Iris pigment epithelial cell (primary cell): ENCODE measurements at places on chromosomes 5 and 9.

GRCh38 chr5:94159144-94159543 is 417.7 kb upstream of the POU5F2 start:
- DNase-seq, result no peak

DNA sequence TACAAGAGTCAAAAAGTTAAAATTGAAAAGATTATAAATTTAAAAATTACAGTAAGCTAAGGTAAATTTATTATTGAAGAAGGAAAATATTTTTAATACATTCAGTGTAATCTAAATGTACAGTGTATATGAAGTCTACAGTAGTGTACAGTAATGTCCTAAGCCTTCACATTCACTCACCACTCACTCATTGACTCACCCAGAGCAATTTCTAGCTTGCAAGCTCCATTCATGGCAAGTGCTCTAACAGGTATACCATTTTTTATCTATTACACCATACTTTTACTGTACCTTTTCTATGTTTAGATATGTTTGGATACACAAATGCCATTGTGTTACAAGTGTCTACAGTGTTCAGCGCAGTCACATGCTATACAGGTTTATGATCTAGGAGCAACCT is 389.7 kb downstream of the RASEF start:
- no peak for DNase-seq

- no peak for DNase-seq
Observed at GRCh38 chr9:92402360-92402759, 2.0 kb downstream of the OGN start.

DNA sequence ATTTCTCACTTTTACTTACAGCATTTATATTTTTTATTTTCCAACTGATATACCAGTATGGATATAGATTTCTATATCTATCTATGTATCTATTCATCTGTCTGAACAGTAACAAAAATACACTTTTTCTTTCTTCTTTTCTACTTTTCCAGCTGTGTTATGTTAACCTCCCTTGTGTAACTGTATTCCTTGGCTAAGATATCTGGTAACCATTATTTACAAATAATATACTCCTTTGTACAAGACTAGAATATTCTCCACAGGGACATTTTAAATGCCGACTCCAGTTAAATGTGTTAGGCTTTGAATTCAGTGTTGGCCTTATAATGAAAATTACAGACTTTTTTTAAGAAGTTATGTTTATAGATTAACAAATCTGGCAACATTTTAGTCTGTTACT is 168.7 kb downstream of the XRCC4 start:
- DNase-seq, result no peak

DNA sequence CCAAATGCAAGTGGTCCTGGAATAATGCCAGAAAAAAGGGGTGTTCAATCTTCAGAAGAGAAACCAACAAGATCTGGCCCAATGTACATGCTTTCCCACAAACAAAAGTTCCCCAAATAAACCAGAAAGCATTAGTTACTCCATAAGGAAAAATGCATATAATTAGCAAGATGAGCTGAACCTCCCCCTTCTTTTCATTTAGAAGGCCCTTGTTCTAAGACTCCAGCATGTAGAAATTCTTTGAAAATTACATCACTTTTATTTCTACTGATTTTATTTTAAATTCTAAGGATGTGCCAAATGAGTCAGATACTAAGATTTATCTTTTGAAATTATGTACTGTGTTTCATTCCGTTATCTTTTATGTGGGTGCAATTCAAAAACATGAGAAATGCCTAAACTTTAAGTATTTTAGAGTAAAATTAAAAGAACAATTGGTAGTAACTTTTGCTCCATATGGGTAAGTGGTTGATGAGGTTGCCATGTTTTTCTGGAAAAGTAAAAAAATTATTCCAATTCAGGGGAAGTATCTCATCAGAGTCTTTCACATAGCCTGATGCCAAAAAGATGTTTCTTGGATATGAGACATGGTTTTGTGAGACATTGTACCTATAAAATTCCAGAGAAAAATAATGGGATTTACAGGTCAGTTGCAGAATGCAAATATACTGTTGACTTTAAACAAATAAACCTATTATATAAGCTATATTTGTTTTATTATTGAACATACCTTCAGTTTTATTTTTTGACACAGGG is 106.5 kb upstream of the CCDC112 start:
- DNase-seq, result peak; percentile 74

GRCh38 chr5:82150559-82150958 is 127.6 kb downstream of the RPS23 start:
- no peak for DNase-seq

DNA sequence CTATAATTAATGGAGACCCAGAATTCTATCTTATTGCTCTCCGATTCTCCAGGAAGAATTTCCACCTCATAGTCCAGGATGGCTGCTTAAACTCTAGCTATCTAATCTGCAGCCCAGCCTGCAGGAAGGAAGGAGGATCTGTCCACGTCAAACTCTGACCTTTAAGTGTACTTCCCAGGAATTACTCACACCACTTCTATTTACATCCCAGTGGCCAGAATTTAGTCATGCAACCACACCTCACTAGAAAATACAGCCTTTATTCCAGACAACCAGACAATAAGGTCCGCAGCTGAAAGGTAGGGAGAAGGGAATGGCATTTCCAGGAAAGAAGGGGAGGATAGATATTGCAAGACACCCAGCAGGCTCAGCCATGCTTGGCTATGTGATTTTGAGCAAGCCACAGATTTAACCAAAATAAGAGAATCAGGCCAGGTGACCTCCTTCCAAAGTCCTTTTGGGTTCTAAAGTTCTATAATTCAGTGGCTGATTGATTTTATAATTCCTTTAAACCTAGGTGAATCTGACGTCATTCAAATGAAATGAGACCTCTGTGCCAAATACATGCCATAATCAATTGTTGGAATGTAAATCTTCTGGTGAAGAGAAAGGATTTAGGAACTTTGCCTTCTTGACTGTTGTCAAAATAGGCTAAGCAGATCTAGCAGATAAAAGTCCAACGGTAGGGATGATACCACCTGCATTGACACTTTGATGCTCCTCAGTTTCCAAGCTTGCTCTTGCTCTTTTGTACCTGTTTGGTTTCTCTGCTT is 3.7 kb upstream of the DENND1A start:
- DNase-seq, result peak; percentile 63

DNA sequence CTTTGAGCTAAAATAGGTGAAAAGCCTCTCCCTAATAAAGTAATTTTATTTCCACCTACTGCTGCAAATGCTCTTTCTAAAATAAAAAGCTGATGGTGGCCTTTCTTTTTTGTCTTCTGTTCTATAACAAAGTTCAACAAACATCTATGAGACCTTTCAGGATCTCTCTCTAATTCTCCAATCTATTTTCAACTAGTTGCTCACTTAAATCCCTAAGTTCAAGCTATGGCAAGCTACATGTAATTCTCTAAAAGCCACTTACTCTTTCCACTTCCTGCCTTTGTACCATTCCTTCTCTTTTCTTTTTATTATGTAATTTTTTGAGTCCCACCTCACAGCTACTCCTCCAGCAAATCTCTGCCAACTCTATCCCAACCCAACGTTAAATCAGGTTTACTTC is 20.9 kb downstream of the CHD1 start:
- DNase-seq, result no peak

GRCh38 chr9:18544456-18544855 is 70.5 kb downstream of the ADAMTSL1 start:
- peak; percentile 43 for DNase-seq

DNA sequence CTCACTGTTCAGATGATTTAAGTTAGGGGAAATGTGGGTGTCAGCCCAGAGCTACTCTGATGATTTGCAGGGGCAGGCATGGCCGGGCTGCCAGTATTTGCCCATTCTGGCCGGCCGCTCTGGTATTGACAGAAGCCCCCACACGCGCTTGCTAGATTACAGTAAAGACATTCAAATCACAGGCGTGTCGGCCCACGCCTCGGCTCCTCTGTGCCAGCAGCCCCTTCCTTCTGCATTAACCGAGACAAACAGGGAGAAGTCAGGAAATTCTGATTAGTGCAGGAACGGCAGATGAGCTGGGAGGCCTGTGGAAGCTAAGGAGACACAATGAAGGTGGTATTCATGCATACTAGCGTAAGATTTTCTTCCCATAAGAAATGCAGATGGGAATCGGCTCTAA is 113.3 kb downstream of the CRB2 start:
- DNase-seq, result no peak

- DNase-seq, result no peak
Observed at GRCh38 chr9:129826344-129826743, 2.4 kb upstream of the TOR1A start.

GRCh38 chr5:87169300-87169991 is 98.2 kb upstream of the RASA1 start:
- DNase-seq, result peak; percentile 33

GRCh38 chr5:163498886-163499285 is 6.5 kb upstream of the MAT2B start:
- DNase-seq, result peak; percentile 87

GRCh38 chr9:14395317-14396082 is 81.6 kb upstream of the NFIB start:
- DNase-seq, result no peak

- no peak for DNase-seq
Observed at GRCh38 chr9:137149942-137150616, 11.1 kb downstream of the GRIN1 start.

GRCh38 chr9:107751567-107752210 is 262.1 kb upstream of the KLF4 start:
- DNase-seq, result peak; percentile 77

DNA sequence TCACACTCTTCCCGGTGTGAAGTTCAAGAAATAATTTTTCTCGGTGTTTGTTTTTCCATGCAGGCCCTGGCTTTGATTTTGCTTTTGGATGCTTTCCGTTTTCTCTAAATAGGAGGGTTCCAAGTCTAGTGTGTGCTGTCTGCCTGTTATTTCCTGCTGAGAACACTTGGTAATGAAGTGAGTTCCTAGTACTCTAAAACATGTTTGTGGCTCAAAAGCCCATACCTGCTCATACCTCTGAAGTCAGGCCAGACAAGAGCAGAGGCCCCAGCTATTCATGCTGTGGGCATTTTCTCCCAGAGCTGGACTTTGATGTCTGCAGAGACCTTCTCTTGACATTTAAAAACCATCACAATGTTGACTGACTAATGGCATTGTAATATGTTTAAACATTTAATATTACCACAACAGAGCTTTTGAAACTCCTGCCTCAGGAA is 211.2 kb downstream of the GOLPH3 start:
- DNase-seq, result peak; percentile 10

DNA sequence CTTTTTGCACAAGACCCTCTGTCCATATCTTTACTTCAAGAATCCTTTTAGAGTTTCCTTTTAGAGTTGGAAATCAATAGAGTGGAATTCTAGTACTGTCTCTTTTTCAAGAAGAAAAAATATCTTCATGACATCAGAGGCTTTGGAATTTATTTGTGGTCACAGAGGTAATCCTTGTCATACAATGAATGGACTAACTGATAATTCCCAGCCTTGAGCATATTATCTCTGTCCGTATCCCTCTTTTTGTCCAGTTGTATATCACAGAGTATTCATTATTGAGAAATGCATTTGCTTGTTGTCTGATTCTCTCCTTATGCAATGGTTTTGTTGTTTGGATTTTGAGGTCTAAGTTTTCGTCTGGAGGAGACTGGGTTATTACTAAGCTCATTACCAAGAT is 82.0 kb upstream of the HAPLN1 start:
- peak; percentile 65 for DNase-seq

- peak; percentile 43 for DNase-seq
Observed at GRCh38 chr5:131423056-131423455, 159.2 kb downstream of the CDC42SE2 start.

DNA sequence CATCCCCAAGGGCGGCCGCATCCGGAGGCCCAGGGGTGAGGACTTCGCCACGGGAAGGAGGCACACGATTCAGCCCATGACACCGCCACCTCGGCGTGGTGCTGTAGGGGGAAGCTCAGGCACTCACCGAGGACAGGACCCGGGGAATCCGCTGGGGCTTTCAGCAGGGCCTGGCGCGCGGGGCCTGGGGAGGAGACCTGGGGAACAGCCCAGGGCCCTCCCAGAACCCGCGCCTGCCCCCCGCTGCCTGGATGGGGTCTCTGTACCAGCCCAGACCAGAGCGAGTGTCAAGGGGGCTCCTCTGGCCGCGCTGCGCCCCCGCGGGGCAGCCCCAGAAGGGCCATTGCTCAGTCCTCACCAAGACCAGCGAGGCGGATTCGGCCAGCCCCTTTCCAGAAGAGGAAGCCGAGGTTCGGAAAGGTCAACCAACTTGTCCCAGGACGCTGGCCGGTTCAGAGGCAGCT is 12.8 kb downstream of the COL23A1 start:
- DNase-seq, result no peak

GRCh38 chr9:84937180-84937579 is 267.7 kb downstream of the NTRK2 start:
- DNase-seq, result no peak

DNA sequence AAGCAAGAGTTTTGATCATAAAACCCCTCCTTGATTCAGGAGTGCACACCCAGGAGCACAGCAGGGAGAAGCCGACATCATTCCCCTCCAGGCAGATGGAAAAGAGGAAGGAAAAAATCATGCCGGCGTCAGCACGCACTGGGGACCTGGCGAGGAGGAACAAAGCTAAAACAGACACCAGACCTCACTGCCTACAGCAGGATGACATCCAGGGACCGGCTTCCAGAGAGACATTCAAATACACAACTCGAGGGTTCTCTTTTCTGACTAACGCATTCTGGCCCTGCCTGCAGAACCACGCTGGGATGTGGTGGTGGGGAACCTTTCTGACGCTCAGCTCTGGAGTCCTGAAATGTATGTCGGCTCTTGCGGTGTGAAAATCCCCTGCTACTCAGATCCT is 2.7 kb downstream of the UBAC1 start:
- no peak for DNase-seq

- peak; percentile 86 for DNase-seq
Observed at GRCh38 chr9:15909297-15909696, 356.5 kb downstream of the CCDC171 start.

DNA sequence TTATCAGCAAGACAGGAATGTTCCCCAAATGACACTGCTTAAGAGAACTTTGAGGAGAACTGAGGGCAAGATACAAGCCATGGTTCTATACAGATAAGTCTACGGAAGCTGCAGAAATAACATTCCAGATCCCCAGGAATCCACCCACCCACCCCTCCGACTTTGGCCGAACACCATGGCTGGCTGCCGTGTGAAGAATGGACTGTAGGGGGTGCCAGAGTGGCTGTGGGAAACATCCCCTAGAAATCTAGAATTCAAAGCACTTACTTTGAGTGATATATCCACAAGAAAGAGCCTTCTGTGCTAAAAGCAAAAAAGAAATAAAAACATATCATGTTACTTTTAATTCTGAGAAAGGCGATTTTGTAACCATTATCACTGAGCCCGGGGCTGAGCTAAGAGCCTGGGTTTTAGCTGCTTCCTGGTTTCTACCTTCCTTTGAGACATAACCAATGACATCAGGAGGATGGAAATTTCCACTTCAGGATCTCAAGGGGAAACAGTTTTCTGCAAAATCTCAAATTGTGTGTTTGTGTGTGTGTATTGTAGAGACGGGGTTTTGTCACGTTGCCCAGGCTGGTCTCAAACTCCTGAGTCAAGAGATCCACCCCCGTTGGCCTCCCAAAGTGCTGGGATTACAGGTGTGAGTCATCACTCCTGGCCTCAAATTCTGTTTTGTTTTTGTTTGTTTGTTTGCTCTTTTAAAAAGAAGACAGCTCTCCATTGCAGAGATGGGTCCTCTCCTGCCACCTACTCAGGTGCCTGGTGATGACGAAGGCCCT is 36.4 kb downstream of the GGTA1 start:
- peak; percentile 41 for DNase-seq
